ENCODE measurements at places on chromosomes 5 and 9.

- no peak for DNase-seq
These were observed 85.9 kb downstream of the RAI14 start for GRCh38 chr5:34742061-34742460.

GRCh38 chr9:95157481-95158151 is 159.9 kb downstream of the FANCC start:
- no peak for DNase-seq

- DNase-seq, result no peak
These were observed 148.9 kb upstream of the RUSC2 start for GRCh38 chr9:35341021-35341420.

DNA sequence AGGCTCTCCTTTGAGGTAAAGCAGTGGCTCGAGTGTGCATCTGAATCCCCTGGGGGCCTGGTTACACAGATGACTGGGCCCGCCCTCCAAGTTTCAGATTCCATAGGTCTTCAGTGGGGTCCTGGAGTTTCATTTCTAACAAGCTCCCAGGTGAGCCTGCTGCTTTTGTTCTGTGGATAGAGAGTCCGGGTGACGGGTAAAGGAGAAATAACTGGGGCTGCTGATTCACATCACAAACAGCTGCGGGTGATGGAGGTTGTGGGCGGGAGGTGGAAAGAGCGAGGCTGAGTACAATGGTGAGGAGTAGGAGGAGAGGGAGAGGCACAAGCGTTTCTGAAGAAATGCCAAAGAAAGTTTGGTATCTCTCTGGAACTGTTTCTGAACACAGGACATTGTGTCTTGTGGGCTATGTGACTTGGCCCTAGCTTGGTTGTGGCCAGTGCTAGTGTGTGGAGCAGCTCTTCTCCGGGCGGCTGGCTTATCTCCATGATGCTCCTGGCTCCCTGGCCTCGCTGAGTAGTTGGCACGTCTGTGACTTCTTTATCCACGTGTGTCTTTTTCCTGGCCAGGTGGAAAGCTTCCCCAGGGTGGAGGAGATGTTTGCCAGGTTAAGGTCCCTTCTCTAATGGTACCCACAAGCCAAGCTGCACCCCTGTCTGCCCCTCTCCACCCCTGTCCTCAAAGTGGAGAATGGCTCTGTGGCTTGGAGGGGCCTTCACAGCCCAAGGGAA is 61.7 kb downstream of the HSPA4 start:
- DNase-seq, result no peak

- DNase-seq, result no peak
These were observed 14.4 kb upstream of the GDA start for GRCh38 chr9:72134801-72135200.

DNA sequence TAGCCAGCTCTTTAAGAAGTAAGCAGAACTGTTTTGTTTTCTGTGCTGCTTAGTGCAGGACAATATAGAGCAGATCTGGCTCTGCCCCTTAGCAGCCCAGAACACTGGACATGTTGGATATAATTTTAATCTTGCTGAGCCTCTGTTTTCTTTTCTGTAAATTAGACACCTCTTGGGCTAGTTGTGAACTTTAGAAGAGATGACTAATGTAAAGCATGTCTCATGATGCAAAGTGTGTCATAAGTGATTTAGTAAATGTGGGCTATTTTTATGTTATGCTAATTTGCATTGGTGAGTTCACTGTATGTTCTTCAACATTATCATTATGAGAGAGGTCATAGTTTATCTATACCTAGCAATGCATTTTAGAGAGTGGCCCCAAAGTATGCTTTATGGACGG is 156.1 kb upstream of the ADAMTSL1 start:
- no peak for DNase-seq

DNA sequence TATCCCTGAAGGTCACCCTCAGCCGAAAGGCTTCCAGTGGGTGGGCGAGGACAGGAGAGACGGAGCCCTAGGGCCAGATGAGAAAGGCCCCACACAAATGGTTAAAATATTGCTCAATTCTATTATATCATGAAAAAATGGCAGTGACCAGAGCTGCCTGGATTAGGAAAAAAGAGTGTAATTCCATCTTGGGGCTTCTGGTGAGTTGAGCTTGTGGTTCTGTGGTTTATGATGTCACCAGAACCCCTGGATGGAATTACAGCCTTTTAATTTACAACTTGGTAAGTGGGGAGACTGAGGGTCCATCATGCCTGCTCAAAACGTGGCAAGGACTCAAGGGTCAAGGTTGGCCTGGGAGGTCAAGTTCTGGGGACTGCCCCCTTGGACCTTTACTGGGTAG is 55.5 kb upstream of the STC2 start:
- no peak for DNase-seq

DNA sequence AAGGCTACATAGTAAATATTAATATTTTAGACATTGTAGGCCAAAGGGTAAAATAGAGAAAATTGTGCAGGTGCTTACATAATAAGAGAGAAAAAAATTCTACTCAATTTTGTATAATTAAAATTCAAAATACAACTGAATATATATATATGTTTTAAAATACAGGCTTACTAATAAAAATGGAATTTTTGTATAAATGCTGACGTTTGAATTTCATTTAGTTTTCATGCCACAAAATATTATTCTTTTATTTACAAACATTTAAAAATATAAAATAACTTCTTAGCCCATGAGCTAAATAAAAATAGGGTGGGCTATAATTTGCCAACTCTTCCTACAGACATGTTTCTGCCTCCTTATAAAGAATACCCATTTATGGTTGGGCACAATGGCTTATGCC is 328.6 kb downstream of the TRPM3 start:
- no peak for DNase-seq

- DNase-seq, result no peak
These were observed 31.7 kb downstream of the HSDL2 start for GRCh38 chr9:112411626-112412027.

DNA sequence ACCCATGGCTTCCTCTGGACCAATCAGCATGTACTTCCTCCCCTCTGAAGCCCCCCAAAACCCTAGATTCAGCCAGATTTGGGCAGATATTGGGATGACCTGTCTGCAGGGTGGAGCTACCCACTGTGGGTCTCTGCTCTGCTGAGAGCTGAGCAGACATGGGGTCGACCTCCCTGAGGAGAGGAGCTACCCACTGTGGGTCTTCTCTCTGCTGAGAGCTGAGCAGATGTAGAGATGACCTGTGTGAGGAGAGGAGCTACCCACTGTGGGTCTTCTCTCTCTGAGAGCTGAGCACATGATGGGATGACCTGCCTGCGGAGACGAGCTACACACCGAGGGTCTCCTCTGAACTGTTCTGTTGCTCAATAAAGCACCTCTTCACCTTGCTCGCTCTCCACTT is 89.6 kb downstream of the CAVIN4 start:
- no peak for DNase-seq

DNA sequence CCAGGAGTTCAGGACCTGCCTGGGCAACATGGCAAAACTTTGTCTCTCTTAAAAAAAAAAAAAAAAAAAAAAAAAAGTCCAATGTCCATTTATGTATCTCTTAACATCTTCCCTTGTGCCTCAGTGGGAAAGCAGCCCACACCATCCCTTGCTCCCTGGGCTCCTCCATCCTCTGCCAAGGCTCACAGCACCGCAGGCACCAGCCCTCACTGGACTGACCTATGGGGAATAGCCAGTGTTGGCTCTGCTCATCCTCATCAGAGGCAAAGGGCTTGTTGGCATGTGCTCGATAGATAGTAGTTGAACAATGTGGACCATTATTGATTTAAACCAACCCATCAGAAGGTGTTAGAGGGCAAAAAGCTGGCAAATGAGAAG is 61.8 kb upstream of the LRRTM2 start:
- DNase-seq, result no peak

DNA sequence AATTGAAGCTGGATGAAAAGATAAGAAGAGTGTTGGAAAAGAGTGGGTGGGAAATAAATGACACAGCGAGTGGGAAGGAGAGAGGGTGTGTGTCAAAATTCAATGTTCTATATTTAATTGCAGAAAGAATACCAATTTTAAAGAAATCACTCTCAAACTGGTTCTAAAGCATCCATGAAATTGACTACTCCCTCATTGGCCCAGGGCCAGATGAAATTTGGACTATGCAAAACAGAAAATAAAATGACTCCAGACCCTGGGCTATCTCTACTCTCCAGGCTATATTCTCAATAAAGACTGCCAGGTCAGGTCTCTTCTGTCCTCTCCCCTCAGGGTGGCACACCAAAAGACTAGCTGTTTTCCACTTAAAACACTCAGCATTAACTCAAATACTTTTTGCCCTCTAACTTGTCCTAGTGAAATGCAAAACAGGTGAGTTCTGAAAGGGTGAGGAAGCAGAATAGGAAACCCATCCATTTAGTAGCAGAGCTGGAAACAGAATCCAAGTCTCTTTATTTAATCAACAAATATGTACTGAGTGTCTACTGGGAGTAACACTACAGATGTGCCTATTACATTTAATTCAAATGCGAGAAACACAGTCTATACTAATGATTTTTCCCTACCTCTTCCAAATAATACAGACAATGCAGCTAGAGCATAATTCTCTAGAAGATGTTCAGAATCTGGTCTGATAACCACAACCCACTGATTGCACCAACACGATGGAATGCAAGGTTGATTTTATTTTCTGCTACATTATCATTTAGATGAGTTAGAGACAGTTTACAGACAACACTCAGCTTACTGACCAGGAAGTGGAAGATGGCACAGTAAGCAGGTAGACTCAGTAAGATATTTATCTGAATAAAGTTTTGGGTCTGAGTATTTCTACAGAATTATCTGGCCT is 42.1 kb downstream of the EFCAB9 start:
- no peak for DNase-seq

GRCh38 chr5:44949687-44950086 is 140.9 kb downstream of the MRPS30 start:
- DNase-seq, result no peak

DNA sequence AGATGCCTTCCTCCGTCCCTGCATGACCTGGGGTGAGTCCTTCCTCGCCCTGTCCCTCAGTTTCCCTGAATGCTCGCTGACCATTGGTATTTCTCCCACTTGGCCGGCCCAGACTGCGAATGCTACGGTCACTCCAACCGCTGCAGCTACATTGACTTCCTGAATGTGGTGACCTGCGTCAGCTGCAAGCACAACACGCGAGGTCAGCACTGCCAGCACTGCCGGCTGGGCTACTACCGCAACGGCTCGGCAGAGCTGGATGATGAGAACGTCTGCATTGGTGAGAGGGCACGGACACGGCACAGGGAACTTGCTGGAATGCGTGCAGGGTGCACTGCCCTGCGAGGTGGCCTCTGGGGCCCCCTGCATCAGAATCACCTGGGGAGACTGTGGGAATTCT is 77.1 kb downstream of the NTNG2 start:
- no peak for DNase-seq

- DNase-seq, result no peak
These were observed 253.8 kb upstream of the POU5F2 start for GRCh38 chr5:93995126-93995621.

DNA sequence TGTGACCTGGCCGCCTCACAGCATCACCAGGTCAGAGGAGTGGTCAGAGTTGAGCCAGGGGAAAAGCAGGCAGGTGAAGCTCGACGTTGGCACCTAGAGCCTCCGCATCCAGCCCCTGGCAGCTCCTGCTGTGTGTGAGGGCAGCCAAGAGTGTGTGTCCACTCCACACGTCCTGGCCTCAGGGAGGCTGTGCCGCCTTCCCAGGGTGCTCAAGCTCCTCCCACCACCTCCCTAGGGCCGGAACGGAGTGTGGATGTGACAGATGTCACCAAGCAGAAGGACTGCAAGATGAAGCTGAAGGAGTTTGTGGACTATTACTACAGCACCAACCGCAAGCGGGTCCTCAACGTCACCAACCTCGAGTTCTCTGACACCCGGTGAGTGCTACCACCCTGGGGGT is 72.5 kb downstream of the PHF2 start:
- no peak for DNase-seq

- DNase-seq, result no peak
These were observed 65.3 kb upstream of the ADRB2 start for GRCh38 chr5:148760945-148761638.

- no peak for DNase-seq
These were observed 9.0 kb upstream of the SETD9 start for GRCh38 chr5:56900395-56900794.

GRCh38 chr9:120891884-120892747 is 15.1 kb upstream of the PHF19 start:
- DNase-seq, result no peak

GRCh38 chr5:90871391-90871991 is 312.9 kb downstream of the ADGRV1 start:
- DNase-seq, result no peak

- DNase-seq, result no peak
These were observed 415 bp downstream of the XRCC4 start for GRCh38 chr5:83077662-83078261.

All from stimulated activated CD4-positive, alpha-beta T cell treated with anti-CD3 and anti-CD28 coated beads, Interleukin-15, amount 100 ng/mL, for 1 hour (primary cell).